Inflammatory macrophage (primary cell): ENCODE measurements at places on chromosomes 13 and 19.
A peak's percentile ranks its signal among the peaks of the same experiment; 100 is the strongest.

GRCh38 chr13:80033951-80034350, 307.0 kb downstream of the SPRY2 start:
- DNase-seq: peak; percentile 48

DNA sequence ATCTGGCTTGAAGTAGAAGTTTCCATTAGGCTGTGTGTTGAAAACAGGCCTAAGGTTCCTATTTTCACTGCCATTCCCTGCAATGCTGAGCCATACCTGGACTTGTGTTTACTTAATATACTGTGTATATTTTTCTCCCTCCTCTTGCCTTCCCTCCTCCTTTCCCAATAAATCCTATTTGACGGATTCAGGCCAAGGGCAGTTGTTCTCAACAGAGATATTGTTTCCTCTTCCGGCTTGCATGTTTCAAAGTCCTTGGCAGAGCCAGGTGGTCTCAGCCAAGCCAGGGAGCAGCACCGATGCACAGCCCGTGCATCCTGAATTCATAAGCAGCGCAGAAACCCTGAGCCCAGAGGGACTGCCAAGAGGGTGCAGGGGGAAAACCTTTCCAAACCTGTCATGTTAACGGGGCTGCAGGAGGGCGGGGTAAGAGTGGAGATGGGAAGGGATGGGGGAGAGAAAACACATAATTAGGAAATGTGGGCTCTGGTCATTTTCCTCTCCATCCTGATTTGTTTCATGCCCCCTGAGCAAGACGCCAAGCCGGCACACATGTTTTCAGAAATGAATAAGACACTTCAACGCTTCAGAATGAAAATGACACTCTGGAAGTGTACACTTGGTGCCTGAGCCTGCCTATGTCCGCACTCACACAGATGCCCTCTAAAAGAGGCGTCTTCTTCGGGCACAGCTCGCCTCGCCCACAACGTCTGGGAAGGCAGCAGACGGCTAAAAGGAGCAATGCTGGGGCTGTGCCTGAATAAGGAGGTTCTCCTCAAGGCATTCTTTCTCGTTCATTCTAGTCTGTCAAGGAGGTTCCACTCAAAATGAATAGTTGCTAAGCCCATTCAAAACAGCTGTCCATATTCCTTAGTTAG, 149.3 kb upstream of the UBL3 start:
- DNase-seq: no peak

- no peak for DNase-seq
Measured at GRCh38 chr13:114114006-114114640, 18.3 kb downstream of the RASA3 start.

DNA sequence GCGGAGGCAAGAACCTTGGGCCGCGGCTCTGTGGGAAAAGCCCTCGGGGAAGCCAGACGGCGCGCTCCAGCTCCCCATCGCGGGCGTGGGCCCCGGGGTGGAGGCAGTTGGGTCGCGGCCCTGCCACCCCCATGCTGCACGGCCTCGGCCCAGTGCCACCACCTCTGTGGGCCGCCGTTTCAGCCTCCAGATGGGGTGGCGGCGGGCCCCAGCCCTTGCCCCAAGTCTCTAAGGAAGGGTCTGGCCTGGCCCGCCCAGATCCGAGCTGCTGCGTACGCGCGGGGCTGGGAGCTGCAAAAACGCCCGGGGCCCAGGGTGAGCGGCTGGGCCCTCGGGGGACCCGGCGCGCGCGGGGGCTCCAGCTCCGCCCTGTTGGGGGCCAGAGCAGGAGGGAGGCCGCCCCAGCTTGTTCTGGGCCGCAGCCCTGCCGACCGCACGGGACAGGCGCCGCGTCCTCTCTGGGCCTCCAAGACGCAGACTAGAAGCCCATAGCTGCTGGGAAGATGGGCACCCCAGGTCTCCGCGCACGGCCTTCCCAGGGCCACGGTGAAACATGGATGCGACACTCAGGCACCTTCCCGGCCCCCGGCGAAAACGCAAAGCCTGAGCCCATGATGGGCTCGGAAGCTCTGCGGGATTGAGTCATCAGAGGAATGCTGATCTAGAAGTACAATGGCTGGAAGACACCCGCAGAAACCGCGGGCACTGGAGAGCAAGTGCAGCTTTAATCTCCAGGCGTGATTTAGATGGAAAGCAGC, 110.1 kb downstream of the KCTD15 start:
- no peak for DNase-seq
